ENCODE measurements at places on chromosomes 1 and 21.

DNA sequence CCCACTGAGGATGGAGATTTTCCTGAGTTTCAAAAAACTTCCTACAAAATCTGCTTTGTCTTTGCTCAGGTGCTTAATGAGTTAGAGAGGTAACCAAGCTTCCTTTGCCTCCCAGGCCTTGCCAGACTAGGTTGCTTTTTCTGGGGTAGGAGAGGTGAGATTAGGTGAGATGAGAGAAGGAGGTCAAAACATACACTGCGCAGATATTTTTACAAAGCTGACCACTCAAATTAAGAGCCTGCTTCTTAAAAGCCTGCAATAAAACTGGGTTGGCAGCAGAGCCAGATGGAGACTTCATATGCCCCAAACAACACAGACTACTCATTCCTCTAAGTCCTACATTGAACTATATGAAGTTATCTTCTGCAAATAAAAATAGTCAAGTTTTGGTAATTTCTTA is 352.5 kb downstream of the NUF2 start:
- no peak for DNase-seq

- peak; percentile 43 for DNase-seq
Measured at GRCh38 chr1:91404151-91405012, at the start of gene HFM1. Gene HFM1 (minus strand): TSS chr1:91404837. CDS start chr1:91401082, 3,755 bp downstream.

DNA sequence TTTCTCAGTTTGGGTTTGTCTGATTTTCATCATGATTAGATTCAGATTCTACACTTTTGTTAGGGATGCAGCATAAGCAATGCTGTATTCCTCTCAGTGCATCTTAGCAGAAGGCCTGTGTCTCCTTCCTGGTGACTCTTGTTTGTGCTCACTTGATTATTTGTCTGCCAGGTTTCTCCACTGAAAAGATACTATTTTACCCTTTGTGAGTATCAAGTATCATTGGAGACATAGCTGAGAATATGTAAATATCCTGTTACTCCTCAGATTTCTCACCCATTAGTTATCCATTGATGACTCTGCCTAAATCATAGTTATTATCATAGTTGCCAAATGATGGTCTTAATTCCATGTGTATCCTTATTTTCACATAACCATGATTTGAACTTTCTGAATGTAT is 148.5 kb downstream of the POU2F1 start:
- no peak for DNase-seq

DNA sequence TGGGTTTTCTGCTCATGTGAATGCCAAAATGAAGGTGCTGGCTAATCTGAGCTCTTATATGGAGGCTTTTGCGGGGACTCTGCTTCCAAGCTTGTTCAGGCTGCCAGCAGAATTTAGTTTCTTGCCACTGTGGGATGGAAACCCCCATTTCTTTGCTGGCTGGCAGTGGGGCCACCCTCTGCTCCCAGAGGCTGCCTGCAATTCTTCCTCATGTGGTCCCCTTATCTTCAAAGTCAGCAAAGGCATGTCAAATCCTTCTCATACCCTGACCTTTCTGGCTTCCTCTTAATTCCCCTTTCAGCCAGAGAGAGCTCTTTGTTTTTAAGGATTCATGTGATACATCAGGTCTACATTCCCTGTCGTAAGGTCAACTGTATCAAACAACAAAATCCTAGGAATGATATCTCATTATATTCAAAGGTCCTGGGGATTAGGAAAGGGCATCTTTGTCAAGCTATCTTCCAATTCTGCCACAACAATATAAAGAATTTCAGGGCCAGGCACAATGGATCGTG is 5.2 kb upstream of the GPR161 start:
- DNase-seq, result no peak

DNA sequence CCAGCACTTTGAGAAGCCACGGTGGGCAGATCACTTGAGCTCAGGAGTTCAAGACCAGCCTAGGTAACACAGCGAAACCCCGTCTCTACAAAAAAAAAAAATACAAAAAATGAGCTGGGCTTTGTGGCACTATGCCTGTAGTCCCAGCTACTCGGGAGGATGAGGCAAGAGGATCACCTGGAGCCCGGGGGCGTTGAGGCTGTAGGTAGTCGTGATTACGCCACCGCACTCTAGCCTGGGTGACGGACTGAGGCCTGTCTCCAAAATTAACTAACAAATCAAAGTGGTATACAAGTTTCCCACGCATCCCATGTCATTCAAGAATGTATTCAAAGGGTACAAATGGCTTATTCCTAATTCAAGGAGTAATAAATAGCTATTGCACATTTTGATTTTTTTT is 2.4 kb downstream of the AUNIP start:
- no peak for DNase-seq

- DNase-seq, result no peak
Measured at GRCh38 chr1:2865571-2866421, 64.3 kb upstream of the TTC34 start.
